ENCODE measurements at places on chromosomes 16 and 17. TPM values are rescaled to one million over a fixed set of nuclear protein-coding genes. Genes with fewer than 3 reads are reported as not detected.
A peak's percentile ranks its signal among the peaks of the same experiment; 100 is the strongest.

DNA sequence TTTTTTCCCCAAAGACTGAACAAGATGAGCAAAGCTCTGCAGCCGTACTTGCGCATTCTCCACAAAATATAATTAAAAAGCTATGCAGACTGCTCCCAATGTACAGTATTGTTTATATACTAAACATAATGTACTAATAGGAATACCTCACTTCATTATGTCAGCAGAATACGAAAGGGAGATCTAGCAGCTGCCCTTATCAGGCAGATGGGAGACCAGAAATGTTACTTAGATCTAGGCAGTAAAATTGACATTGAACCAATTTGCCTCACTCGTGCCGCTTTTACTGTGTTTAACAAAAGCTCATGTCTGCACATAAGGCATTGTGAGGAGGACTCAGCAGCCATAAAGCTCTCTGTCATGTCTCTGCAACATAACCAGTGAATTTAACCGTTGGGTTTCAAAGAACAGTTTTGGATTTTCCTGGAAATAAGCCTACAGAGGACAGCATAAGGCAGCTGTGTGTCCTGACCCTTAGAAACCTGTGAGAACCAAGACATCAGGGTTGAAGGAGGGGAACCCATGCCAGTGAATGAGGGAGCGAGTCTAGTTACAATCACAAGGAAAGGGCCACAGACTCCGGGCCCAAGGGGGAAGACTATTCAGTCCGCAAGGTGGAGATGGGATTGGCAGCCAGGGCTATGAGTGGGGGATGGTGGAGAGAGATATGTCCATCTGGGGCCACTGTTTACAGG is 71.4 kb downstream of the GNAO1 start:
- DNase-seq: no peak

GRCh38 chr17:58270476-58271215 is 10.1 kb downstream of the MPO start:
- DNase-seq: no peak

GRCh38 chr17:5044630-5045029 is 9.4 kb upstream of the SLC52A1 start:
- DNase-seq: no peak

DNA sequence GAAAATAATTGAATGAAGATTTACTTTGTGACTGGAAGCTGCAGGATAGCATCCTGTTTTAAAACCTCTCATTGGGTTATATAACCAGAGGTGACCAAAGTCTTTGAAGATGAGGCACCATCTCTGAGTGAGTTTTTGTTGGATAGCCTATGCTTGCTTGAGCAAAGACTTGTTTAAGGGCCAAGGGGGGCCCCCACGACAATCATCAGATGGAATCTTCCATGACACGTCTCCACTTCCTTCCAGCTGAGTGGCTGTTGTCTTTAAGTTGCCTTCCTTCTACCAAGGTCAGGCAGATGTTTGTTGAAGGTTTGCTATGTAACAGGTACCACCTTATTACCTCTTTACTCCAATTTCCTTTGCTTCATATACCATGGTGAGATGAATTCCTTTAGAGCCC is 188.8 kb downstream of the PRKCA start:
- DNase-seq: no peak

- no peak for DNase-seq
Measured at GRCh38 chr16:80447241-80447640, 93.6 kb upstream of the DYNLRB2 start.

DNA sequence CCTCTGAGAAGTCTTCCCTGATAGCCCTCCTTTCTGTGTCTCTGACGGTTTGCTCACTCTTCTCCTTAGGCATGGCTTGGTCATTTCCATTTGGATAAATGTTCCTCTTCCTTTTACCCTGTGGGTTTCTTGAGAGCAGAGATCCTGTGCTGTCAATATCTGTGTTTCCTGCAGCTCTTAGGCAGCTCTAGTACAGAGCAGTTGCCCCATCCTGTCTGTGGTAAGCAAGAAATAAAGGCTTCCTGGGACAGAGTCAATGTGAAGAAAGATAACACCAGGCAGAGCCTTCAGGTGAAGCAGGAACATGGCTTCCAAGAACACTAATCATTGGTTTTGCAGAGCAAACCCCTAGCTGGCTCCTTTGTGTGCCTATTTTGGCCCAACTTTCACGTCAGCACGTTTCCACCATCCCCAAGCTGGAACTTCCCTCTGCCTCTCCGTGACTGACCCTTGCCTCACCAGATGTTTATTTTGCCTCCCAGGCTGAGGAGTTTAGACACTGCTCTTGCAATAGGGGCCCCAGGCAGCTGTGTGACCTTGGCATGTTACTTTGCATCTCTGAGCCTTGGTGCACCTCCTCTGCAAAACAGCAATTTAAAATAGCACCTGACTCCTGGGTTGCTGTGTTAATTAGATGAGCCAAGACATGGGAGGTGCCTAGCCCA is 49.6 kb upstream of the SIAH1 start:
- DNase-seq: no peak

DNA sequence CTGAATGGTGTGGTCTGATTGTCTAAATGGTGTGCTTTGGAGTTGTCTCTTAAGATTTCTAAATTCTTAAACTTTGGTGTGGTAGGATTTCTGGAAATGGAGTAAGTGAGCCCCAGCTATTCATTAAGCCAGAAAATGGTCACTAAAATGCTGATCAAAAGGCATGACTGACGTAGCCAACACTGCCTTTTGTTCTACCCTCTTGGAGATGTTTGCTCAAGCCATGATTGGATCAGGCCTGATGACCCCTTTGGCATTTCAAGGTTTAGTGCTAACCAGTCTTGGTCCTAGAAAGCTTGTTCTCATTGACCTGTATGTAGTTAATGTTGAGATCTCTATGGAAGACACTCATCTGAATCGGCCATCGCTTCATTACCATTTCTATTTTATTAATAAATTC is 68.0 kb downstream of the KNOP1 start:
- no peak for DNase-seq

DNA sequence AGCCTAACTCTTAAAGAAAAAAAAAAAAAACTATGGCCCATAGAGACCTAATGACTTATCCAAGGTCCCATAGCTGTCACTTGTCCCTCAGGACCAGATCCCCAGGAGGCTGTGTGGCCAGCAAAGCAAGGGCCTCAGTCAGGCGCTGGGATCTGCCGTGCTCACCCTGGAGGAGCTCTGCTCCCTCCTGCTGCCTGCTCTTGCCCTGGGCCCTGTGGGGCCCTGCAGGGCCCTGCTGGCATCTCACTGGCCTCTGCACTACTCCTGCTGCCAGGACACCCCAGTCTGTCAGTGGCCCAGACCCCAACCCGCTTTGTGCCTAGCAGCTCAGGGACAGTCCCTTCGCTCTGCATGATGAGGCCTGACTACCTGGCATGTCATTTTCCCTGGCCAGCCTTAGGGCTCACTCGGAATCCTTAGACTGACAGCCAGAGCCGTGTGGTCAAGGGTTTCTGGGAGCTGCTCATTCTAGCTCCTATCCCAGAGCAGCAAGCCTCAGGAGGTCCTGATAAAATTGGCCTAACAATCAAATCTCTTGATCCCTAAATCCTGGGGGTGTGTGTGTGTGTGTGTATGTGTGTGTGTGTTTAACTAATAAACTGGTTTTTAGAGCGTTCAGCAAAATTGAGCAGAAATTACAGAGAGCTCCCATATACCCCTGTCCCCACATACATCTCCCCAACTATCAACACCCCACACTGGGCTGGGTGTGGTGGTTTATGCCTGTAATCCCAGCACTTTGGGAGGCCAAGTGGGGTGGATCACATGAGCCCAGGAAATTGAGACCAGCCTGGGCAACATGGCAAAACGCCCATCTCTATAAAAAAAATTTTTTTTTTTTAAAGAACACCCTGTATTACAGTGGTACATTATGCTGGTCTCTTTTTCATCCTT is 21.7 kb downstream of the KATNIP start:
- no peak for DNase-seq

DNA sequence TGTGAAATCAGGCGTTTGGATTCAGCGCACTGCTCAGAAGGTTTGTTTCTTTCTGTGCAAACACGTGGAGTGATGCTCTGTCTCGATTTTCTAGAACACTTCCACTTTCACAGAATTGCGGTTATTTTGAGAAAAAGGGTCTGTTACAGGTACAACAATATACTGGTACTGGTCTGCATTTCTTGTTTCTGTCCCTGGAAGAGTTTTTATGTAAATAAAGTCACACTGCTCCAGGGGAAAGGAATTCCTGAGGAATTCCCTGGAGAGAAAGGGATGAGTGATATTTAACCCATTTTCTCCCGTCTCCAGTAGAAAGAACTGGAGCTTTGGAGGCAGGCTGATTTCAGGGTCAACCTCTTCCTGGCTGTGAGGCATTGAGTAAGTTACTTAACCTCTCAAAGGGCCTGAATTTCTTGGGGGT is 16.2 kb upstream of the RMI2 start:
- DNase-seq: no peak

GRCh38 chr16:5665834-5666233 is 568.2 kb upstream of the EEF2KMT start:
- DNase-seq: no peak

GRCh38 chr17:62627219-62627903 is at the start of gene MRC2:
TSS of gene MRC2 (plus strand) at chr17:62627670. CDS start at chr17:62627803, 133 bp downstream.
- DNase-seq: peak; percentile 80

DNA sequence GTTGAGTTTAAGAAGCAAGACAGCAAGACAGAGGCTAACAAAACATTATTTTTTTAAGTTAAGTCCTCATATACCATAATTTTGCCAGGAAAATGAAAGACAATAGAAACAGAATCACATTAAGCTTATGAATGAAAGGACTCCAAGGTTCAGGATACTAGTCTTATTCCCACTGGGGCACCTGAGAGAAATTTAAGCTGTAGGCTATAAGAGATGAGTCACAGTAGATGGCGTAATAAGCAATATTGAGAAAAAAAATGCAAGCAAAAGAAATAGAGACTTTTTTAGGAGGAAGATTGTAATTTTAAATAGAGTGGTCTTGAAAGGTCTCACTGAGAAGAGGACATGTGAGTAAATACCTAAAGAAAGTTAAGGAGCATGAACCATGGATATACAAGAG is 57.1 kb upstream of the KIF2B start:
- no peak for DNase-seq

DNA sequence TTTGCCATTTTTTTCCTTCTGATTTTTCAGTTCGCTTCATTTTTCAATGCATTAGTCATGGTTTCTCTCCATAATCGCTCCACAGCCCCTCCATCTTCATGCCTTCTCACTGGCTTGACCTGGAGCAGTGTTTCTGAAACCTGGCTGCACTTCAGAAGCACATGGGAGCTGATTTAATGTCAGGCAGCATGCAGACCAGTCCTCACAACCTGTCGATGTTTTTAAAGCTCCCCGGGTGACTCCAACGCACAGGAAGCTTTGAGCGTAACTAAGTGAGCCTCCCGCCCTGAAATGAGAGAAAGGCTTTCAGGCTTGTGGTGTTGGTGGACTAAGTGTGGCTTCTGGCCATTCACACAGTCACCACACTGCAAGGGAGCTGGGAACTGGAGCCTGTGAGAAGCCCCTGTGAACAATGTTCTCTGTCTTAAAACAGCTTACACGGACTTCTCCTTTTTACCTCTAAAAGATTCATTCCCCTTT is 16.8 kb upstream of the DRG2 start:
- DNase-seq: no peak

GRCh38 chr17:34633760-34634159 is 54.4 kb downstream of the TMEM132E start:
- no peak for DNase-seq

DNA sequence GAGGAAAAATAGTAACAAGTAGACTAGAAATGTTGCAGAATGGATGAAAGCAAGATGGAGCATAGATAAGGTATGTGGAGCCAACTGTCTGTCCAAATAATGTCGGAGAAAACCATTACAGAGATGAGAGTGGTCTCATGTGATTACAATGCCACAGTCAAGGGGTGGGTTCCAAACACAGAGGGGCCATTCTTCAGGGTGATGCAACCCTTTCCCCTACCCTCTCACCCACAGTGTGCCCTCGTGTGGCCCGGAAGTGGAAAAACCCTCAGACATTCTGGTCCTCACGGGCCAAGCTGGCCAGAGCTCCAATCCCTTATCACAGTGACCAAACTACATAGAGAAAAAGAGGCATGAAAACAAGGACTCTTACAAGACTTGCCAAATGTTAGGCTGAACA is 17.7 kb upstream of the HS3ST3A1 start:
- DNase-seq: no peak

GRCh38 chr16:66286527-66286926 is 80.0 kb upstream of the CDH5 start:
- DNase-seq: no peak

- DNase-seq: no peak
Measured at GRCh38 chr17:42596386-42596785, 12.8 kb downstream of the RETREG3 start.

- no peak for DNase-seq
Measured at GRCh38 chr16:30082545-30083090, 6.8 kb downstream of the PPP4C start.

GRCh38 chr17:36600936-36601302 is 464 bp upstream of the MRM1 start:
- DNase-seq: no peak

DNA sequence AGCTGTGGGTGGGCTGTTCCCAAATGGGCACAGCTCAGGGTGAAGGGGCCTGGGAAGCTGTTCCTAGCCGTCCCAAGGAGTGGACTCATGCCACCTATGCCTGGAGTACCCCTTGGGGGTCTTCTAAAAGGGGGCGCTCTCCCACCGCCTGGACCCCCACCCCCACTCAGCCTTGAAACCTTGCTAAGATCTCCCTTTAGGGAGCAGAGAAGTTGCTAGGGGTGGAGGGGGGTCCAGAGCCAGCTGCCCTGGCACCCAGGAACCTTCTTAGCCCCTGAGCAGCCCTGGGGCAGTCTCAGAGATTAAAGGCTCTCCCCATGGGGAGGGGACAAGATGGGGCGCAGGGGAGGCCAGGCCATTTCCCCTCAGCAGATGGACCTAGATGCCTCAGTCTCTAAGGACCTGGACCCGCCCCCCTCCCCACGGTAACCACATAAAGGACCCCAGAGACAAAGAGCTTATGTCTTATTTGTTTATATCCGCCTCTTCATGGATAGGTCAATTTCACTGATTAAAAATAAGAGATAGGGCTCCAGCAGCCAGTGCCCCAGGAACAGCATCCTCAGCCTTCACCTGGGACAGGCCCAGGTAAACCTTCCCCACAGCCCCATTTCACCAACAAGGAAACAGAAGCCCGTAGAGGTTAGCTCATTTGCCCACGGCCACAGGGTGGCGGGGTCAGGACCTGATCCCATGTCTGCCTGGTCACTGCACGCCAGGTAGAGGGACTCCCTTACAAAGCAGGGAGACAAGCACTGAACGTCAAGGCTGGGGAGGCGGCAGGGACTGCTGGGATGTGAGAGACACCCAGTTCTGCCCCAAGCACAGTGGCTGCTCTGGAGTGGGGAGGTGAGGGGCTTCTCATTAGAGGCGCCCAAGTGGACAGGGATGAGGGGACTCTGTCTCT is 3.4 kb downstream of the MTSS2 start:
- no peak for DNase-seq

The FBF1 gene
- 15.6 TPM for total RNA-seq

The STH gene
- not detected for total RNA-seq

The CPD gene
- 120 TPM for total RNA-seq

The NEUROD2 gene
- not detected for total RNA-seq

The NARF gene
- 15.3 TPM for total RNA-seq

The TP53TG3C gene
- not detected for total RNA-seq

The BCAR1 gene
- 104 TPM for total RNA-seq

The KRT27 gene
- not detected for total RNA-seq

The SSTR5 gene
- total RNA-seq: not detected

The DECR2 gene
- 10.6 TPM for total RNA-seq
